ENCODE measurements at places on chromosomes 5 and 9.

DNA sequence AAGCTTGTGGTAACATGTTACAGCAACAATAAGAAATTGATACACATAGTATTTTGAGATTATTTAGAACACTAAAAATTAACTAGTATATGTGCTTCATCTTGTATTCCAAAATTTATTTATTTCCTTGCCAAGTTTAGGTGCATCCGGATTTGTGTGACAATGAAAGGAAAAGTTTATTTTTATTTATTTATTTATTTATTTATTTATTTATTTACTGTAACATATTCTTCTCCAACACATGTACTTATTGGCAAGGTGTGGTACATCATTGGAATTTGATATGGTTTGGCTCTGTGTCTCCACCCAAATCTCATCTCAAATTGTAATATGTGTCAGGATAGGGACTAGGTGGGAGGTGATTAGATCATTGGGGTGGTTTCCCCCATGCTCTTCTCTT is 373.3 kb upstream of the EDIL3 start:
- no peak for DNase-seq

DNA sequence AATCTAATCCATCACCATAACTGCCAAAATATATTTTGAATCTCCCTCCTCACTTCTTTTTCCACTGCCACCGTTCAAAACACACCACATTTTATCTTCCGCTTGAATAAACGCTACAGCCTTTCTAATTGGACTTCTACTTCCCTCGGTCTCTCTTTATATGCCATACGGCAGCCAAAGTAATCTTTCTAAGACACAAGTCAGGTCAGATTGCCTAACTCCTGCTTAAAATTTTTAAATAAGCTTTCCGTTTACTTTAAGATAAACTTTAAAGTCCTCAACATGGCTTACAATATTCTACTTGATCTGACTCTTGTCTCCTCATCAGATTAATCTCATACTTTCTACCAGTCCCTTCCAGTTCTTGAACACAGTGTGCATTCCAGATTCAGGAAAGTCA is 9.7 kb downstream of the AFF4 start:
- DNase-seq, result no peak

GRCh38 chr9:77582961-77583576 is 65.1 kb downstream of the GNA14 start:
- no peak for DNase-seq

DNA sequence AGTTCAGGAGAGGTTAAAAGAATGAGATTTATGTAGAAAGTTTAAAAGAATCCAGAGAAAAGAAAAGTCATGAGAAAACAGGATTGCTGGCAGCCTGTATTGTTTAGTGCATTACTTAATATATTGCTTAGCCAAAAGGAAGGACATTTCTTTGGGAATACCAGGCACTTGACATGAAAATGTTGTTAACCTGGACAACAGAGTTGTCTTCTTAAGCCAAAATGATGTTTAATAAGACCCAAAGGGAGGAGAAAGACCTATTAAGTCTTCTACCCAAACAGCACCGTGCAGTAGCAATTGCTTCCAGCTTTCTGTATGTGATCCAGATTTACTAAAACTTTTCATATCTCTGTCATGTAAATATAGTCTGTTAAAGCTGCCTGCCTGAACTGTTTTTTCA is 74.0 kb upstream of the PRLR start:
- DNase-seq, result no peak

DNA sequence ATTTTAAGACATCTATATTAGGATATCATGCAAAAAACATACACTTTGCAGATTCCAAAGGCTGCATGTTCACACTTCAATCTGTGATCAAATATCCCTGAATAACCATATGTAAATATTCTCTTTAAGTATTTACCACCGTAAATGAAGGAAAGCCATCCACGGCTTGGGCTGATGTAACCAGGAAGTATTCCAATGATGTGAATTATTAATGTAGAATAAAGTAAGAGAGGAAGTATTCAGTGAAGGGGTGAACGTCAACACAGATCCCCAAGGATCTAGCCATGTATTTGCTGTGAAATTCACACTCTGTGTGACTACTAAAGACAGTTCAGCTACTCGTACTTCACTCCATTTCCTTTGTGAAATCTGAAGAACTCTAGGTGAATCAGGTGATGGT is 75.2 kb downstream of the CDH6 start:
- no peak for DNase-seq

DNA sequence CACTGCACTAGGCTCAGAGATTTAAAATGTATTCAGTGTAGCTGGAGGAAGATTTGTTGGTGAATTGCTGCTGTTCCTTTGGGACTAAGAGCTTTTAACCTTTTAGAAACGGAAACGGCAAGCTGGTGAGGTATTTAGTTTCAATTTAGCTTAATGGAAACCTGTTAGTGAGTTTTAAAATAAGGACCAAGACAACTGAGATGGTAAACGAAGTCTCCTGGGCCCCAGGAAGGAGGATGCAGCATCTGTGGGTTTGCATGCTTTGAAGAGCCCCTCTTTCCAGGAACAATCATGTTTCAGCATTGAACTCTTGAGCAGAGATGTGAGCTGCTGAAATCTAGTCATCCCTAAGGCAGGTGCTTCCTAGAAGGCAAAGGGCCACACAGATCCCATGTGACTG is 16.5 kb downstream of the DNAI1 start:
- no peak for DNase-seq

GRCh38 chr5:71786337-71787055 is 67.4 kb downstream of the CARTPT start:
- no peak for DNase-seq

DNA sequence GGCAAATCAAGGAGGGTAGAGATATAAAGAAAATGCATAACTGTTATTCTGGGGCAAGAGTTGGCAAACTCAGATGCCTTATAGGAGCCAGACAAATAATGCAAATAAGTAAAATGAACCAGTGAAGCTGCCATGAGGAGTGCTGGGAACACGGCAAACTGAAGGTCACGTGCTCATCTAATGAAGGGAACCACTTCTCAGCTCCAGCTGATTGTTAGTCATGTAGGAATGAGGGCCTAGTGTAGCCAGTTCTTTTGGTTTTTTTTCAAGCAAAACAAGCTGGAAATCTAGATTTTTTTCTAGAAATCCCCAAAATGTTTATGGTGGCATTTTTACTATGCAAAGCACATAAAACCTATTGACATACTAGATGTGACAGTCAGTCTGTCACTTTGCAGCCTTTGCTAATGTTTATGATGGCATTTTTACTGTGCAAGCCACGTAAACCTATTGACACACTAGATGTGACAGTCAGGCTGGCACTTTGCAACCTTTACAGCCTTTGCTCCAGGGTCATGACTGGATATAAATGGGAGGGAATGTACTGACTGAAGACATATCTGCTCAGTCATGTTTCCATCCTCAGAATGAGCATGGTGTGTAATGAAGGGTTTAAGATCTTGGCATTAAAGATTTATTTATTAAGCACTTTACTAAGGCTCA is 39.4 kb downstream of the RUSC2 start:
- DNase-seq, result no peak

GRCh38 chr5:455806-456205 is 12.8 kb downstream of the EXOC3 start:
- DNase-seq, result no peak

DNA sequence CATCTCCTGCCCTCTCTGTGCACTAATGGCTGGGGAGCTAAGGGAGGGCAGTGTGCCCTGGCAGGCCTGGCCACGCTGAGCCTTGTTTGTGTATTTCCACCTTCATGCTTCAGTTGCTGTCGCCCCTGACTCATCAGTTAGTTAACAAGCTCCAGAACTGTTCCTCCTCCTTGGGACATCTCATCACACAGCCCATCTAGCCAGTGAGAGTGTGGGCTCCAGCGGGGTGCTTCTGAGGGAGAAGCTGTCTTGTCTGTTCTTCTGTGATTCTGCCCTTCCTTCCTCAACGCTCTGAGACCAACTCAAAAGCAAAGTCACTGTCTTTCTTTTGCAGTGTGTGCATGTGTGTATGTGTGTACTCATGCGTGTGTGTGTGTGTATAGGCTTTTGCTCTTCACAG is 58.3 kb upstream of the CPEB4 start:
- no peak for DNase-seq

DNA sequence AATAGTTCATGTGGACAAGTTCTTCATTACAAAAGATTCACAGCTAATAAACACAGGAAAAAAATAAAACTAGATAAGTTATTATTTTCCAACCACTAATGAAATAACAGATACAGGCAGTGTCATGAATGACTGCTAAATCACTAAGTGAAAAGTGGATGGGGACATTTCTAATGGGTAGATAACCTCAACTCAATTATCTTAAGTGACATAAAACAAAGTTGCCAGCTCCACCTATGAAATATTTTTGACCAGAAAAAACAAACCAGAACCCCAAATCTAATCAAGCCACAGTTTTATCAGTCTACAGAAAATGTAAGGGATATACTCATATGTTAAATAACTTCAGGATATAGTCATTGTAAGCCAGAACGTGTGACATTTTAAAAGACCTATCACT is 74.4 kb downstream of the AGTPBP1 start:
- no peak for DNase-seq

DNA sequence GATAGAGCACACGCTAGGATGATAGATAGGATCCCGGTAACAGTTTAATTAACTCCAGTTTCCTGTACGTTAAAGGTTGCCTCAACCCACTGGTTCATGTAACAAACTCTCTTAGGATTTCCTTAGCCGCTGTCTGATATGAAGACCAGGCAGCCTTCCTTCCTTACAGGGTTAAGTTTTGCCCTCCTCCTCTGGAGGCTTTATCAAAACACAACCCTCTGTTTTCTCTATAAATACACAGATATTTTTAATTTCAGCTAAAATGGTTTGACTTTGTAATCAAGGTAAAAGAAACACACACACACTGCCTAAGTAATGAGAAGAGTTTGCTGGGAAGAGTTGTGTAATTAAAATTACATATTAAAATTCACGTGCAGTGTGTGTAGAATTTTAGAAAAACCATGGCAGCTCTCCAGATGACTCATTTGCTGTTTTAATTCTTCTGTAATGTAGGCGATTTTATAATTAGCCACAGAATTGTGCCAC is 369.8 kb downstream of the CSNK1G3 start:
- DNase-seq, result no peak

DNA sequence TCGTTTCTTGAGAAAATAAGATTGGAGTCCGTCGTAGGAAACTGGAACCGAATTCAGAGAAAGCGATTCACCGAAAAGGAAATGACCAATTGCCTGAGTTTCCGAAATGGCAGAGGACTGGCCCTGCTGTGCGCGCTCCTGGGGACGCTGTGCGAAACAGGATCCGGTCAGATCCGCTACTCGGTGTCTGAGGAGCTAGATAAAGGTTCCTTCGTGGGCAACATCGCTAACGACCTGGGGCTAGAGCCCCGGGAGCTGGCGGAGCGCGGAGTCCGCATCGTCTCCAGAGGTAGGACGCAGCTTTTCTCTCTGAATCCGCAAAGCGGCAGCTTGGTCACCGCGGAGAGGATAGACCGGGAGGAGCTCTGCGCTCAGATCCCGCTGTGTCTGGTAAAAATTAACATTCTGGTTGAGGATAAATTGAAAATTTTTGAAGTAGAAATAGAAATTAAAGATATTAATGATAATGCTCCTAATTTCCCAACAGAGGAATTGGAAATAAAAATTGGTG is 379 bp downstream of the PCDHGA3 start:
- DNase-seq, result no peak

DNA sequence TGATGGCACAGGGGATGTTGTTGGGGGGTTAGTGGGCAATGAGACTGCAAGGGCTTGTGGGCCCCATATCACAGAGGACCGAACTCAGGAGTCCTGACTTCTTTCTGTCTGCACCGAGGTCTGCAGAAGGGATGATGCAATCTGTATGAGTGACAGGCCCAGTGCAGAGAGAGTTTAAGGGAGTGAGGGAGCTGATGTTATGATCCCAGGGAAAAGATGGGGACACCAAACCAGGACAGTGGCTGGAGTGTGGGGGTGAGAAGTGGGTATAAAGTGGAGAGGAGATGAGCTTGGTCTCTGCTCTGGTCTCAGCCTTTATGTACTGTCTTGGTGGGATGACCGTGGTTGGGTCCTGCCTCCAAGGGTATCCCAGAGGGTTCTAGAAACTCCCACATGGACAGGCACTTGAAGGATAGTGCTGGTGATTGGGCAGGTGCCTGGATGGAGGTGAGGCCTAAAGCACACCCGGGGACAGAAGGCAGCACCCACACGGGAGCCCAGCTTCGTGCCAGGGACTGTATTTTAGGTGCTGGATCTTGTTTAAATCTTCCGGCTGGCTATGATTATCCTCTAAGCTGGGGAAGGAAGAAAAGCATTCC is 21.9 kb downstream of the GSN start:
- no peak for DNase-seq

DNA sequence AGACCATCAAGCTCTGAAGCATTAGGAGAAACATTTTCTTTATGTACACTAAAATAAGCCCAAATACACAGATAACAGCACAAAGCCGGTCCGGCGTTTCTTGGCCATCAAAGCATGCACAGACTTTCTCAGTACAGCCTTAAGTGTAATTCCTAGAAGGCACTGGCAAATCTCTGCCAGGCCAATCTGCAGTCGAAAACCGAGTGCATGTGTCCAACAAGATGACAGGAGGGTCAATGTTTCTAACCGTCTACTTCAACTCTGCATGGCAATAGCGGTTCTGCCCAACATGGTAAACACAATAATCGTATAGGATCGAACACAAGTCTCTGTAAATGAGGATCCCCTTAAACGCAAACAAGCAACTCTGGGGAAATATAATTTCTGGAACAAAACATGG is 1.1 kb downstream of the ARL15 start:
- no peak for DNase-seq

- DNase-seq, result no peak
Observed at GRCh38 chr5:112762113-112762810, 24.6 kb downstream of the APC start.

DNA sequence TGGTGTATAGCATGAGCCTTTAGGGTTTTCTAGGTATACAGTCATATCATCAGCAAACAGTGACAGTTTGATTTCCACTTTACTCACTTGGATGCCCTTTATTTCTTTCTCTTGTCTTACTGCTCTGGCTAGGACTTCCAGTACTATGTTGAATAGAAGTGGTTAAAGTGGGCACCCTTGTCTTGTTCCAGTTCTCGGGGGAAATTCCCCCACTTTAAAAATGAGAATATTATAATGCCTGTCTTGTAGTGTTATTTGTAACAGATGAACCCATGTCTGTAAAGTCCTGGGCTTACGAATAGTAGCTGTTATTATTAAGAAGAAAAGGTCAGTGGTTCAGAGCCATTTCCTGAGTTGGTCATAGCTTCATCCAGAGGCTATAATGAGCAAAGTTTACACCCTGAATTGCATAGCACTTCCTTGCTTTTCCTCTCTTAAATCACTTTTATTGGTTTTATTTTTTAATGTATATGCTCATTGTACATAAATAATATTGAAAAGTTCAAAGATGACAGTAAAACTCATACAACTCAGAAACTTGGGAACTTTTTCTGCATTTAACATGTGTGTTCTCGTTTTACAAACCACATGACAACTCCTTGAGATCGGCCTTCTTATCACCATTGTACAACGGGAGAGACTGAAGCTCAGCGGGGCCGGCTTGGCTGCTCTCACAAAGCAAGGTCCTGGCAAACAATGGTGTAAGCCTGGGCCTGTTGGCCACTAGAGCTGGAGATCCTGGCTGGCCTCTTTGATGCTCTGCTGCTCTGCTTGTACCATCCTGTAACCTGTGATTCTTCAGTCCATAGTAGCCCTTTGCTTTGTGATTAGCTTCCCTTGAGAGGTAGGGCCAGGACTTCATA is 85.2 kb downstream of the CYFIP2 start:
- DNase-seq, result no peak
